ENCODE measurements at places on chromosomes 7 and 10.

DNA sequence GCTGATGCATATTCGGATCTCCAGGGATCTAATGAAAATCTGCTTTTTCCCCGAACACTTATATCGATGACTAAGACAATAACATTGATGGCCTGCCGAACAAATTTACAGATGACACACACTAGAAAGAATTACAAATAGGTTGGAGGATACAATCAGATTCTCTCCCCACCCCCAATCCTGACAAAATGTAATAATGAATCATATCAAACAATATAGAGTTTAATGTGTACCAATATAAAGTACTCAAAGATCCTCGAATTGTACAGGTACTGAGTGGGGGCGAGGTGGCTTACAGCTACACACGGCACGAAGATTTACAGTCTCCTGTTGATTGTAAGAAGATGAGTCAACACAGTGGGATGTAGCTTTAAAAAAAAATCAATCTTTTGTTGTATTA, 182.7 kb upstream of the MKLN1 start:
- no peak for DNase-seq

- no peak for DNase-seq
Measured at GRCh38 chr10:53547364-53547763, 774.8 kb upstream of the MBL2 start.

- DNase-seq = no peak
Measured at GRCh38 chr10:66746711-66747110, 179.1 kb upstream of the LRRTM3 start.

DNA sequence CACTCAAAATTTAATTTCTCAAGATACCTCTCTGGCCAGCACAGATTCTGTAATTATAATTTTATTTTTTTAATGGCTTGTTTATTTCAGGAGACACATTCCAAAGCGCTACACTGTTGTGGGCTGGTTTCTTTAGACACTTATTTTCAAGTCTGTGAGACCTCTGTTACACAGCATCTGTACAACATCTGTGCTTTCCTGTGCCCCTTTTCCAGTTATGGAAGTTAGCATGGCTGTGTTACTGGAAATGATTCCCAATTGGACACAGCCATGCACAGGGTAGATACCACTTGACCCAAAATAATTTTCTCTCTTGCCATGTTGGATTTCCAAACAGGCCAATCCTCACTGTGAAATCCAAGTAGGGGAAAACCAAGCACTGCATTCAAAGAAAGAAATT, 172.3 kb upstream of the ADCY1 start:
- DNase-seq = no peak

GRCh38 chr7:139341776-139342226, 664 bp downstream of the FMC1 start:
- no peak for DNase-seq

GRCh38 chr10:38054361-38054797, 39.8 kb upstream of the ZNF37A start:
- no peak for DNase-seq

DNA sequence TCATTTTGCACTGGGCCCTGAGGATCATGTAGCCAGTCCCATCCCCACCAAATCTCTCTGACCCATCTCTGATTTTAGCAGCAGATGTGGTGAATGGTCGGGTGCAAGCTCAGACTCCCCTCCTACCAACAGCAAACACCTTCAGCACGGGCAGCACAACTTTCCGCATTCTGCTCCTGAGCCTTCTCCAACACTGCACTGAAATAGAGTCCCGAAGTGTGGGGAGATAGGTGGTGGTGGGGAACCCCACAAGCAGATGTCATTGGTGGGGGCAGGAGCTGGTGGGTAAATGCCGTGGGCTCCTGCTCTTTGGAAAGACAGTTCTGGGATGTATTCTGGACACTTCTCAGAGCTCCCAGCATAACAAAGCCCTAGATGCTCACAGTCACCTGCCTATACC, 9.6 kb upstream of the CTBP2 start:
- DNase-seq = no peak

GRCh38 chr10:13183625-13184024, 22.3 kb downstream of the MCM10 start:
- DNase-seq = no peak

DNA sequence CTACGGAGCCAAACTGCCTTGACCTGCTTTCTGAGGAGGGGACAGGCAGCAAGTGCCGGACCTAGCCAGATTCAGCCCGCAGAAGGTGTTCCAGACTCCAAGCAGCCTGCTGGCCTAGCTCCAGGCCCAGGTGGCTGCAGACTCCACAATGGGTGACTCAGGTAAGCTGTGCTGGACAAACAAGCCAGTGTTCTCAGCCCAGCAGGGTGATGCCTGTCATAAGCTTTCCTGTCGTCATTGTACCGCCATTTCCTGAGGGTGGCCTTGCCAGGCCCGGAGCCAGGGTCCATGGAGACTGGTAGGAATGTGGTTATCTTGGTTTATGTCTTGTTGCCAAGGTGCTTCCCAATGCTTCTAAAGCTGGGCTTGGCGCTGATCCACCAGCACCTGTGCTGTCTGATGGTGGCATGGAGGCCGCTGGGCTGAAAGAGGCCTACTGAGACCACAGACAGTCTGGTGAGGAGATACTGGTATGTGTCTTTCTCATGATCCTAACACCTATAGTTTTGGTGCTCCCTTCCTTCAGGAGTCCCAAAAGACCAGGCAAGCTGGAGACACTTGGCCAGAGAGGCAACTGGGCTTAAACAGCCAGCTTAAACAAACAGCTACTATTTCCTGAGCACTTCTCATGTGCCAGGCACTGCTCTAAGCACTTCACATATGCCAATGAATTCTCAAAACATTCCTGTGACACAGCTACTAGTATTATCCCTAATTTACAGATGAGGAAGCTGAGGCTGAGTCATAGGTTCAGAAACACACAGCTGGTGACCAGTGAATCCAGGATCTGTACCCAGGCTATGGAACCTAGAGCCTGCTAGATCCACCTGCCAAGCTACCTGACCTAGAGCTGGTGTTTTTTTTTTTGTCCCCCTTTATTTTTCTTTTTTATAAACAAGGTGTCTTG, 42.0 kb downstream of the ZC3HC1 start:
- DNase-seq = no peak

GRCh38 chr10:60139798-60140566, 233.6 kb upstream of the CCDC6 start:
- no peak for DNase-seq

DNA sequence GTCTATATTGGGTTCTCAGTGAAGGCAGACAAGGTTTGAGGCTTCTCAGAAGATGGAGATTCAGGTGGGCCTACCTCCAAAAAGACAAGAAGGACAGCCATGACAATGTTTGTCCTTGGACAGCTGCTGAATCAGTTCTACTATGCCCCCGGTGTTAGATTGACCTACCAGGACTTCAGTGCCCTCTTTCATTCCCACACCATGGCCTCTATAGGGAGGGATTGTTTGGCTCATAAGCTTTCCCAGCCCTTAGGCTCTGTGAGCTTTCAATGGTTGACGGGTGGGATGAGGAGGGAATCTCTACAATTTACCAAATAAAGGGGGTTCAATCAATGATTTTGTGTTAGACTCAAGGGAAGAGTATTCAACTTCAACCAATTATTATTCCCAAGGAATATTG, 23.4 kb upstream of the RAPGEF5 start:
- DNase-seq = no peak

DNA sequence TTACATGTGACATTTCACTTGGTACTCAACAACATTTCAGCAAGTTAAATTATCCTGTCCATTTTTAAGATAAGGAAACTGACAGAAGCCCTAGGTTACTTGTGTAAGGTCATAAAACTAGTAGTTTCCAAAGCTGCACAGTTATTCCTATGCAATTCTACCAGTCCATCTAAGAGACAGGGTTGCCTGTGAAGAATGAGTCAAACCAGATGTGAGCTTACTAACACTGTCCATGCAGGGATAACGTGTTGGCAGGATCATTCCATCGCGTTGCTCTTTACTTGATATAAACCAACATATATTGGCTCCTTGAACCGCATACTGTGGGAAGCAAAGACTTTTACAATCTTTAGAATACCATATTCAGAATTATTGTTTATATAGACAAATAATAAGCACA, 280.9 kb upstream of the HGF start:
- DNase-seq = no peak

DNA sequence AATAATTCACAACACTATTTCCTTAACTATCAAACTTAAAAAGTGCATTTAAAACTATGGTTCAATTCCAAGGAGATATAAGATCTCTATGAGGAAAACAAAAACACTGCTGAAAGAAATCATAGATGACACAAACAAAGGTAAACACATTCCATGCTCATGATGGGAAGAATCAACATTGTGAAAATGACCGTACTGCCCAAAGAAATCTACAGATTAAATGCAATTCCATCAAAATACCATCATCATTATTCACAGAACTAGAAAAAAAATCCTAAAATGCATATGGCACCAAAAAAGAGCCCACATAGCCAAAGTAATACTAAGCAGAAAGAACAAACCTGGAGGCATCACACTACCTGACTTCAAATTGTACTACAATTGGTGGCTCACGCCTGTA, 159.9 kb upstream of the EEPD1 start:
- DNase-seq = no peak

DNA sequence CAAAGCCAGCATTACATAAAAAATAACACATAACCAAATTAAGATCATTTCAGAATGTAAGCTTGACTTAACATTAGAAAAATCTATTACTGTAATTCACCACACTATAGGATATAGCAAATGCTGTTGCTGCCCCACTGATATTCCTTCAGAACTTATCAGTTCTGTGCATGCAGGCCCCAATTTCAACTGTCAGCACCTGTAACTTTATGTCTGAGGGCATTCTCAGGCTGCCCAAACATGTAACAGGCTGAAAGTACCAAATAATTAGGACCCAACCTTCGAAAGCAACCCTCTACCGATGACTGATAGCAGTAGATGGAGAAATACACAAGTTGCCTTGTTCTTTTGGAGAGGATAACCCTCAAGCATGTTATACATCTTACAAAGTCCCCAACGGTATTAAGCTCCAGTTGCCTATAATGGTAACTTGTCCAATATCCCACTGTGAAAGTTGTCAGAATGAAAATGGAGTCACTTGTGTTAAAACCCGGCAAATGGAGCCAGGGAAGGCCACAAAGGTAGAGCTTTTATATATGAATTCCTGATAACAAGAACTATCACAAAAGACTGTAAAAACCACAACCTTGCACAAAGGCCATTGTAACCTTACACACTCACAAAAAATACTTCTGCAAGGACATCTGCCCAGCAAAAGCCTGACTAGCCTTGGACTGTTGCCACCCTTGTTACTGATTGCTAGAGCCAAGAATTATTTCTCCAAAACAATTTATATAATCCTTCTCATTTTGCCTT, 66.9 kb upstream of the ZNF746 start:
- DNase-seq = no peak

GRCh38 chr7:94045581-94045980, 41.4 kb upstream of the BET1 start:
- no peak for DNase-seq

- DNase-seq = no peak
Measured at GRCh38 chr10:92846-93245, 42.4 kb upstream of the ZMYND11 start.

- DNase-seq = no peak
Measured at GRCh38 chr7:47896809-47897423, 51.4 kb downstream of the PKD1L1 start.

DNA sequence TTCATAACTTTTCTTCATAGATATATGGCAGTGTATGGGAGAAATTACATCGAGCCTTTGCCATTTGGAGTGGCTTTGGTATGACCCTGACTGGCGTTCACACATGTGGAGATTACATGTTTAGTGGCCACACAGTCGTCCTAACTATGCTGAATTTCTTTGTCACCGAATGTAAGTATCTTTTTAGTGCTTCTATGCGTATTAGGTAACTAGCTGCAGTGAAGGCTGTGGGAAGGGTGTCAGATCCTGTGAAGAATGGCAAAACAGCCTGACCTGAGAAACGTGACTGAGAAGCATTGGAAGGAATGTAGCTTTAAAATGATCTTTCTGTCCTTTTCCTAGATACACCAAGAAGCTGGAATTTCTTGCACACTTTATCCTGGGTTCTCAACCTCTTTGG, 34.5 kb upstream of the VDAC2 start:
- DNase-seq = no peak

GRCh38 chr10:4138146-4138721, 353.2 kb upstream of the KLF6 start:
- no peak for DNase-seq

DNA sequence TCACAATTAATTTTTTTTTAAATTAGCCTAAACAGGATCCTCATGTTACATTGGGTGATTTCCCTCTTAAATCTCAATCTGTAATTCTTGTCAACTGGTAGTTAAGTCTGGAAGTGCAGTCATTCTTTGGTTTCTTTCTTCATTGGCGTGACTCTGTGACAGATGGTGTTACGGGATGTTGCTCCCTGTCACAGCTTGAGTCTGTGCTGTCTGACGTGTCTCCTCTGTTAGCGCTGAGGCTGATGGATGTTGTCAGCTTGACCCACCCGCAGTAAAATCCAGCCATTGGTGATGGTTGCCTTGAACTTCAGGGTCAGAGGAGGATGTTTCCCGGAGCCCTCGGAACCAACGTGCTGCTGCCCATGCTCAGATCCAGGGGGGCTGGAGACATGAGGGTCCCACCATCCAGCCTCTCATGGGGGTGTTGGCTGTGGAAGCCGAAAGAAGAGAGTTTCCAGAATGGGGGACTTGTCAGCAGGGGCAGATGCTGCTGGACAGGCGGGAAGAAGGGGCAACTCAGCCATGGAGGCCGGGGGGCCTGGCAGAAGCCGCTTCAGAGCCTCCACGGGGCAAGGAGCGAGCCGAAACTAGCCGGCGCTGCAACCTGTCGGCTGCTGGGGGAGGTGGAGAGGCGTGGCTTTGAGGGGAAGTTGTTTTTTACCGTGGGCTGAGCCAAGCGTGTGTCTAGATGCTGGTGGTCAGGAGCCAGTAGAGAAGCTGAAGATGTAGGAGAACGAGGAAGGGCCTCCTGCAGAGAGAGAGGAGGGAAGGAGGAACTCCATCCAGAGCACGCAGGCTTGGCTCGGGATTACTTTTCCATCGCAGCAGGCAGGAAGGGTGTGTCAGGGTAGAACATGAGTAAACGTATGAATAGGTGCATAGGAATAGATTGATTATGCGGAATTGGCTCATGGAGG, 3.5 kb downstream of the SUN1 start:
- DNase-seq = no peak

- no peak for DNase-seq
Measured at GRCh38 chr10:99832439-99832838, 50.0 kb downstream of the ABCC2 start.

- DNase-seq = no peak
Measured at GRCh38 chr10:124306922-124307371, 111.8 kb downstream of the OAT start.

- peak; percentile 32 for DNase-seq
Measured at GRCh38 chr10:1737222-1738061, at the start of gene ADARB2. ADARB2 (minus strand) TSS chr10:1737525.

All from stimulated activated CD4-positive, alpha-beta T cell treated with anti-CD3 and anti-CD28 coated beads, Interleukin-4, amount 100 ng/mL, for 24 hours (primary cell).